ENCODE measurements at places on chromosomes 3 and 15.

- DNase-seq = no peak
These were observed 21.6 kb upstream of the PSTPIP1 start for GRCh38 chr15:76973362-76973743.

DNA sequence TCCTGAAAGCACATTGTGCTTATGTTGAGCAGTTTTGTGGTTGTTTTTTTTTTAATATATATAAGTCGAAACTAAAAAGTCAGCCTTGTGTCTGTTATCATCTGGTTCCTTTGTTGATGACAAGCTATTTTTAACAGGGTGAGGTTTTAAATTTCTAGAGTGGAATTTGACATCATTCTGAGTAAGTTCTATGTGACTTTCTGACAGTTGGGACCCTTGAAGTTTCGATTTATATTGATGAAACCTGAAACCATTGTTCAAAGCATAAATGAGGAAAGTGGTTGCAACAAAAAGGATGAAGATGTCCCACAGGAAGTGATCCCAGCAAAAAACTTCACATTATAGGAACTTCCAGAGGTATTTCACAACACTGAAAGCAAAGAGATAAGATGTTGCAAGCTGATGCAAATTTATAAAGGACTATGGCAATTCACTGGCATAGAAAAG lies 94.0 kb downstream of the CYP19A1 start:
- DNase-seq = no peak

DNA sequence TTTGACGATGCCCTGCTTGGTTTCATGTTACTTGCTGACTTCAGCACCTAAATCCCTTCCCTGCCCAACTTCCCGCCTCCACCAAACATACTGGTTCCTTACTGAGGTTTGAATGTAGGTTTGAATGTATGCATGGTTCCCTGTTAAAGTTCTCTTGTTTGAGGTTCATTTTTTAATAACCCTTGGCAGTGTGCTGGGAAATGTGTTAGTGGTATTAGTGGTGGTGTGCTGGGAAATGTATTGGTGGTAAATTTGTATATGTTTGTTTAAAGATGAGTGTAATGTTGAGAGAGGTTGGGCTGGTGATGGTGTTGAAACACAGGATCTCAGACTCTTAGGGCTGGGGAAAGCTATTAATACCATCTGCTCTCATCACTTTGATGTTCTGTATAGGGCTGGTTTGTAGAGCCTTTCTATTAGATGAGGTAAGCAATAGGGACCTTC lies 392.7 kb downstream of the PTPRG start:
- DNase-seq = no peak

DNA sequence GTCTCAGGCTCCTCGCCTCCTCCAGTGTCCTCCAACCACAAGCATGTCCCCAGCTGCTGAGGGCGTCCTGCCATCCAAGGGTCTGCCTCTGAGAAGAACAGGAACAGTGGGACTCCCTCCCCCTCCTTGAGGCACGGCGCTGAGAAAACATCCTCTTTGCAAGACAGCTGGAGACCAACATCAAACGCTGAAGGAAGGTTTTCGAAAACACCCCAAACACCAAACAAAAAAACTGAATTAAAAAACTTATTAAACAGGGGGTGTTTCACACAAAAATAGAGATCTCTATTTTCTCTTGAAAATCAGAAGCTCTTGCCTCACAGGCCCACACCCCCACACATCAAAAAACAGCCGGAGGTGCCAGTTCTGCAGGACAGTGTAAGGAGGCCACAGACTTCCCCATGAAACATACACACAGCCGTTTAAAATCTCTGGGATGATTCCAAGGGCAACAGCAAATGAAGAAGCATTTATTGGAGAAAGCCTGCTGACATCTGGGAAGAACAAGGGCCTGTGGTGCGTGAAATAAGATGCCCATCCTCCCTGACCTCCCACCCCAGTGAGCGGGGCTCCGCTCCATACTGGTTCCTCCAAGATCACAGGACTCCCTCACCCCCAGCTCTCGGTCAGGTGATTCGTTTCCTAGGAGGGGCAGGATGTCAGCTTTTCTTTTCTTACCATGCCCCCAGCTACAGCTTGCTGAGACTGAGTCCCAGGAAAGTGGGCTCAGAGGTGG lies 71.3 kb downstream of the NUP210 start:
- DNase-seq = no peak

- DNase-seq = no peak
These were observed 23.6 kb downstream of the PTPN23 start for GRCh38 chr3:47404431-47404876.

DNA sequence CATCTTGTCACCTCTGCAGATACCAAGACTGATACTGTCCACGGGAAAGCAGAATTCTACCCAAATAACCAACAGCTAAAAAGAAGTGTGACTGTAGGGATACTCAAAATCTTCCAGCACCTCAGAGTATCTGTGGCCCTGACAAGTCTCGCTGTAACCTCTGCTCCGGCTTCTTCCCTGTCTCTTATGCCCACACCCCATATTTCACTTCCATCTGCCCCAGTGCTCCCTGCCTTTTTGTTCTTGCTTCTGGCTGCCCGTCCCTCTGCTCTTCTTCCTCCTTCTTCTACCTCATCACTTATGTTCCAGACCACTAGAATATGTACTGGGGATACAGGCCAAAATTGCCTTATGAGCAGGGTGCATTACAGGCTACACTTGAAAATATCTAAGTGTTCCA lies 45.4 kb downstream of the CRTAP start:
- DNase-seq = no peak

GRCh38 chr3:110711851-110712516 lies 359.6 kb upstream of the NECTIN3 start:
- no peak for DNase-seq

DNA sequence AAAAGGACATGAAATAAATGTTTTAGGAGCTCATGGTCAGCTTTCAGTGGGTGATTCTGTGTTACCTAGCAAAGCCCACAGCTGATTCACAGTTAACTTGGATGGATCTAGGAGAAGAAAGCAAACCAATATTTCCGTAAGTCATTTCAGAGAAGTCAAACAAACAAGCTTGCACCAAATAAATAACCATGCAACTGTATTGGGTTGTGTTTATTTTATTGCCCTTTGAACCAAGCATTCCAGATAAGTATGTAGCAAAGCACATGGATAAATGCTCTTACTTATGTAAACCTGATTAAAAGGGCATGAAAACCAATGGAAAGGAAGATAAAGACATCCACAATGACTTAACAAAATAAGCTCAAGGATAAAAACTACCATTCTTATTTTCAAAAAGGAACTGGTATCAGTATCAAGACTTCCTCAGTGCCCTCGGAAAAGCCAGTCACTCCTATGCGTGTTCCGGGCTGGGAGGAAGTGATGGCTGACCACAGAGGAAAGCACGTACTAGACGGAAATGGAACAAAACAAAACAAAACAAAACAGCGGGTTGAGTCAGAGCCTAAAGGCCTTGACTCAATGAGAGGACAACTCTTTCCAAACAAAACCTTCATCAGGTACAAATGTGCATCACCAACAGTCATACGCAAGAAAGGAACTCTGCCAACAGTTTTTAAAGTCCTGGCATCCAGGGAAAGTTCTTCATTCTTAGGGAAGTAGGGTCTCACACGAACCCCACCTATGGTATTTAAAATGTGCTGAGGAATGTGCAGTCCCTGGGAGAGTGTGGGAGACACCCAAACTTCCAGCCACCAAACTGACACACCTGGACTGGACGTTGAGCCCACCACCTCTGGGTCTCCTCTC lies 103.3 kb downstream of the SNRK start:
- no peak for DNase-seq

- DNase-seq = no peak
These were observed 386.3 kb upstream of the NR2F2 start for GRCh38 chr15:95944193-95944592.

- DNase-seq = no peak
These were observed 58.1 kb downstream of the PDIA5 start for GRCh38 chr3:123124971-123125370.

DNA sequence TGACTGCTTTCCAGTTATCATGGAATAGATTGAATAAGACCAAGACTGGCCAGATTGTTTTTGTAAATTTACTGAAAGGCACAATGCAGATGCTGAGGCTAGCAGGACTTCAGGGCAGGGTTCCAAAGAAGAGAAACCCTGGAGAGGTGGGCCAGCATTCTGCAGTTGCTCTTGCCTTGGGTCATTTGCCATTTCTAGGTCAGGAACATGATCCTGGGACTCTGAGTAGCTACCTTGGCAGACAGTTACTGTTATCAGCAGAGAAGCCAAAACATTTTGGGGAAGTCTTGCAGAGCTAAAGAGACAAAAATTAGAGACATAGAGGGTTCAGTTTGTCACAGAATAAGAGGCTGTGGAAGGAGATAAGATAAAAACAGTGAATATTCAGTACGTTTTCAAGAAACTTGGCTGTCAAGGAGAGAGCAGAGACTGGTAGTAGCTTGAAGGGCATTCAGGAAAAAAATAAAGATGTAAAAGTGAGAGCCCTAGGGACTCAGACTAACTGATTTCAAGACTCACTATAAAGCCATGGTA lies 46.8 kb upstream of the MYRIP start:
- DNase-seq = no peak

- DNase-seq = no peak
These were observed 7.6 kb downstream of the PLOD2 start for GRCh38 chr3:146153429-146153828.

GRCh38 chr3:178907081-178907480 lies 164.5 kb downstream of the ZMAT3 start:
- no peak for DNase-seq

- DNase-seq = no peak
These were observed 43.2 kb upstream of the ACKR4 start for GRCh38 chr3:132553826-132554225.

GRCh38 chr3:131960324-131960723 lies 74.5 kb downstream of the CPNE4 start:
- no peak for DNase-seq

DNA sequence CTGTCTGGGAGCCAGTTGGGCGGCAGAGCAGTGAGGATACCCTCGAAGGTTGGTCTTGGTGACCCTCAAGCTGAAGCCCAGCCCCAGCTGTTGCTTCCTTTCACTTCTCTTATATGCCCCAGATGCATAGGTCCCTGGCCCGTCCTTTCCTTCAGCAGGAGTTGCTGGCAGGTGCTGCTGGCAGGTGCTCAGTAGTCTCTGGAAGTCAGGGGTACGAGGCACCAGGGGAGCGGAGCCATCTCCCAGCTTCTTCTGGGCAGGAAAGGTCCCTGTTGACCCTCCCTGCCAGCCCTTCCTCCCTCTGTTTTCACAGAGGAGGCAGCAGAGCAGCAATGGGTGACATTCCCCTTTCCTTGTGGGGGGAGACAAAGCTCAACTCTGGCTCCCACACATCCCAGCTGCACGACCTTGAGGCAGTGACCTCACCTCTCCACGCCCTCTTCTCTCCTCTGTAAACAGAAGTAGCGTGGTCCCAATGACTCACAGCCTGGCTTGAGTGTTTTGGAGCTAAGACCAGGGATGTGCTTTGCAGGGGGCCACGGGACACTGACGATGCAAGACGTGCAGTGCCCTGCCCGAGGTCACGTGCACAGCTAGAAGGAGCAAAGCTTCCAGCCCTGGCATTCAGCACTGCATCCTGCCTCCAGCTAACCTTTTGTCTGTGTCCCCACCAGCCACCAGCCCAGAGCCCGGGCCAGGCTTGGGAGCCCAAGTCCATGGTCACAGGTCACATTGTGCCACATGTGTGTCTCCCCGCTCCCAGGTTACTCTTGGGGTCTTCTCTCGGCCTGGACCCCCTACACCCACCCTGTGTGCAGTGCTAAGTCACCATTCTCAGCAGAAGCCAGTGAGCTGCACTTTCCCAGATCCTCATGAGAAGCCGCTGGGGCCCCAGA lies 49.7 kb downstream of the SLC6A6 start:
- DNase-seq = peak; percentile 89

- no peak for DNase-seq
These were observed 96.7 kb downstream of the LRTM1 start for GRCh38 chr3:54831112-54831511.

DNA sequence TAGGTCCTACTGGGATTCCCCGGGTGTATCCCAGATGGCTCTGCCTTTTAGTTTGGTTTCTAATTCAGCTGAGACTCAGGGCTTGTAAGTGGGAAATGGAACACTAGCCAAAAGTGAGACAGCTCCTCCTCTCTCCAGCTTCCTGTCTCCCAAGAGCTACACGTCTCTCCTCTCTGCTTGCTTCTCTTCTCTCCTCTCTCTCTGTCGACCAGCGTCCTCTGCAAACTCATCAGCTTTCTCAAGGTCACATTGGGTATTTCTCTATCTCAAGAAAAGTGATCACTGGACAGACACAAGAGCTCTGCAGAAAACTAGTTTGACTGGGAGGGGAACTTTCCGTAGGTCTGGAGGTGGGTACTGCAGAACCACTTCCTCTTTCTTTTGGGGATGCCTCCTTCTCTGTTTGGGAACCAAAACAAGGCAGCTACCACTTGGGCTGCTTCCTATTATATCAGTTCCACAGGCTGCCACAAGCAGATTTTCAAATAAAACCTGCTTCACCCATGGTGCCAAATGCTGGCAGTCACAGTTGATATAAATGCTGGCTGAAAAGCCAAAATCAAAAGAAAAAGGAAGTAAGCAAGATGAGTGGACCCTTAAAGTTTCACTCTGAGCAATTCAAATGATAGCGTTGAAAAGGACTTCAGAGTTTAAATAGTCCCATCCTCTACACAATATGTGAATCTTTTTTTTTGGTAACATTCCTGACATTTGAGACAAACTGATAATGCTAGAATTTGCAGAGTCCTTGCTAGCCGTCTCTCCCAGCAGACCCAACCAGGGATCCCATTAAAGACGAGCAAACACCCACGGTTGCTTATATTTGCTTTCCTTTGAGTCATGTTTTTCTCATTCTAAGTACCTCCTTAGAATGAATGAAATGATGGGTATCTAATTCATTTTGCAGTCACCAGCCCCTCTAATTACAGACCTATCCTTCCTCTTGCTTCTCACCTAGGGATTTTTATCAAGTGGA lies 7.2 kb upstream of the DYNC1LI1 start:
- no peak for DNase-seq

DNA sequence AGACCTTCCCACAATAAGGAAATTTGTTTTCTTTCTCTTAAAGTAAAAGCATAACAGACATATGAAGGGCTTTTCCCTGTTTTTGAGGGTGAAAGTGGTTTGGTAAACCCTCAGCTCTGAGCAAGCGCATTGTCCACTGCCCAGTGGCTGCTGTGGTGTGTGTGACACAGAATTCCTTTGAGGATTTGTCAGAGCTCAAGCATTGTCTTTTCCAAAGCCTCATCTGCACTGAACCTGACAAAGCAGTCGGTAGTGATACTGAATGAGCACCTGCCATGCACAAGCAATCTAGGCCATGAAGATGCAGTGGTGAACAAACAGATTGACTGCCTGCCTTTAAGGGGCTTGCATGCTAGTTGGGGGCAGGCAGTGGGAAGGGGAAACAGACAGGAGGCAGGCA lies 128.3 kb downstream of the PLCL2 start:
- DNase-seq = no peak

DNA sequence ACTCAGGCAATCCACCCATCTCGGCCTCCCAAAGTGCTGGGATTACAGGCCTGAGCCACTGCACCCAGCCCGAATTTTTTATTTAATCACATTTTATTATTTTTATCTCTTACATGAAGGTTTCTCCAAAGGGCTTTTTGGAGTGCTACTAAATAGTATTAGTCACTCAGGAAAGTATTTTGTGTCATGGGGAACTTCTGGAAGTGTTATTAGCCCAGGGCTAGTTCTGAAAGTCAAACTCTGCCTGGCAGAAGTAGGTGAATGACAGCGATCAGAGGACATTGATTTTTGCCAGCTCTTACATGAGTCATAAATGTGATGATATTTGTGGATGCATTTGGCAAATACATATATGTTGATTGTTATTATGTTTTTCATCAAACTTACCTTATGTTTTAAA lies 48.7 kb downstream of the ZPLD1 start:
- no peak for DNase-seq

GRCh38 chr15:51904931-51905330 lies 66.6 kb downstream of the LEO1 start:
- DNase-seq = no peak

GRCh38 chr3:182567700-182568099 lies 225.6 kb upstream of the ATP11B start:
- no peak for DNase-seq
